Osteoblast (primary cell): ENCODE measurements at places on chromosomes 16 and 17. TPM values are rescaled to one million over a fixed set of nuclear protein-coding genes. Genes with fewer than 3 reads are reported as not detected.
A peak's percentile ranks its signal among the peaks of the same experiment; 100 is the strongest.

- DNase-seq: no peak
Measured at GRCh38 chr16:4142268-4142667, 26.0 kb upstream of the ADCY9 start.

Gene PYDC1
- total RNA-seq: not detected in 2 replicates

DNA sequence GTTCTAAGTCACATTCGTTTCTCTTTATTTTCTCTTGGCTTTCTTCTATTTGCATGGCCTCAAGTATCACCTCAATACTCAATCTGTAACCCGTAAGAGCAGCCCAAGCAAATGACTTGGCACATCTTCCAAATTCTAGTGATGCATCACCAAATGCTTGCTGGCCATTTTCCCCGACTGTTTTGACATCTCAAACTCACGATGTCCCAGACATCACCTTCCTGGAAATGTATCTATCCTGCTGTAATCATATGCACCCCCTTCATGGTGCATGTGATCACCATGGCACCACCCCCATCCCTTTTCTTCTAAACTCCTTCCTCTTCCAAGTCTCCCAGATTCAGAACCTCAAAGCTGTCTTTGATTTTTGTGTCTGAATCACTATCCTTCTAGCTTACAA is 24.0 kb upstream of the ABCA5 start:
- DNase-seq: no peak

DNA sequence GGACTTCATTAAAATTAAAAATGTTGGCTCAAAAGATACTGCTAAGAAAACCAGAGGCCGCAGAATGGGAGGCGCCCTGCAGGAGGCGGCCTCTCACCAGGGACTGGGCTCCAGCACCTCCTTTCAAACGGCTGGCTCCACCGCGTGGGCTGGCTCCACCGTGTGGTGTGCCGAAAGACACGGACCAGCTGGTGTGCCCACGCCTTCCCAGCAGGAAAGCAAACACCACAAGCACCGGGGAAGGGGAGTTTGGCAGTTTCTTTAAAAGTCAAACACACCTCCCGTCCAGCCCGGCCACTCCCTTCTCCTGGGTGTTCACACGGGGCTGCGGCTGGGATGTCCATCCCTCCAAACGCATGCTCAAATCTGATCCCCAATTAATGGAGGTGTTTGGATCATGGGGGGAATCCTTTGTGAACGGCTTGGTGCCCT is 13.9 kb downstream of the HAGH start:
- peak; percentile 98 for DNase-seq

GRCh38 chr17:44121997-44122815 is 1.2 kb downstream of the HDAC5 start:
- peak; percentile 38 for DNase-seq
